ENCODE measurements at places on chromosomes 3 and 15.

GRCh38 chr3:11002371-11002807 is 9.8 kb downstream of the SLC6A1 start:
- no peak for DNase-seq

GRCh38 chr15:29312387-29312786 is 42.8 kb upstream of the NSMCE3 start:
- no peak for DNase-seq

GRCh38 chr3:44132061-44132460 is 109.6 kb upstream of the TOPAZ1 start:
- no peak for DNase-seq

DNA sequence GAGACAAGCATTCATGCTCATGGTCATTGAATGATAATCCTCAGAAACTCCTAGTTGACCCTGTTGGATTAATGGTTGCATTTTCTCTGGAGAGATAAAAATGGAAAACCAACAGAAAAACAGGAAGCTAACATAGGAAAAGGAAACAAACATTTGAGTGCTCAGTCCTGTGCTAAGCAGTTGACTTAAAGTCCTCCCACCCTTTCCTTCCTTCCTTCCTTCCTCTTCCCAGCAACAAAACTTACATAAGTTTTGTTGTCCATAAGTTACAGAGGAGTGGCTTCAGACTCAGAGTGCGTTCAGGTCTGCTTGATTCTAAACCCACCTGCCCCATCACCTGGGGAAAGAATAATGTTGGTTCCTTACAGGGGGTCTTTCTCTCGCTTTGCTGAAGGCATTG is 163.8 kb upstream of the RGMA start:
- no peak for DNase-seq

GRCh38 chr3:63349583-63350573 is 71.8 kb downstream of the SYNPR start:
- DNase-seq = peak; percentile 6

- DNase-seq = no peak
Observed at GRCh38 chr15:73624530-73624929, 8.7 kb downstream of the NPTN start.

DNA sequence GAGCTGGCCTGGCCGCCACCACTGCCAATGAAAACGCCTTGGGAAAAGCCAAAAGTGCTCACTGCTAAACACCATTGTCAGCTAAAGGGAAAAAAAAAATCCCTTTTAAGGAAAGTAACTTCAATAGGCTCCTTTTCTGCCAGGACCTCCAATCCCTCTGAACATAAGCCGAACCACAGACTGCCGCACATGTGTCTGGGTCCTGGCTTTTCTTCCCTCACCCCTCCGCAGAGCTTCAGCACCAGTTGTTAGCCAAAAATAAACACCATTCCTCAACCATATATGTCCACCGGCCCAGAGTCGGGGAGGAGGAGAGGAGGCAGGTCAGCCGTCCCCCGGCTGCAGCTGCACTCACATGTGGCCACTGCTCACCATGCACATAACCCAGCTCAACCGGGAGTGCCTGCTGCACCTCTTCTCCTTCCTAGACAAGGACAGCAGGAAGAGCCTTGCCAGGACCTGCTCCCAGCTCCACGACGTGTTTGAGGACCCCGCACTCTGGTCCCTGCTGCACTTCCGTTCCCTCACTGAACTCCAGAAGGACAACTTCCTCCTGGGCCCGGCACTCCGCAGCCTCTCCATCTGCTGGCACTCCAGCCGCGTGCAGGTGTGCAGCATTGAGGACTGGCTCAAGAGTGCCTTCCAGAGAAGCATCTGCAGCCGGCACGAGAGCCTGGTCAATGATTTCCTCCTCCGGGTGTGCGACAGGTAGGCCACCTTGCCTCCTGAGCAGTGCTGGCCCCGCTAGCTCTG is at the start of gene FBXL22:
Gene FBXL22, plus strand, starts transcription at position 350 of the 753 bp plus-strand sequence. Its CDS starts 6 bp downstream, at position 356.
- DNase-seq = no peak

- no peak for DNase-seq
Observed at GRCh38 chr3:153087595-153088566, 74.1 kb upstream of the RAP2B start.

- no peak for DNase-seq
Observed at GRCh38 chr15:80161468-80162016, 8.7 kb downstream of the FAH start.

GRCh38 chr15:68249058-68249713 is 19.7 kb upstream of the CLN6 start:
- DNase-seq = no peak

GRCh38 chr3:14324224-14324944 is 78.0 kb upstream of the SLC6A6 start:
- DNase-seq = no peak

GRCh38 chr3:42660898-42661297 is 7.4 kb downstream of the ZBTB47 start:
- no peak for DNase-seq

DNA sequence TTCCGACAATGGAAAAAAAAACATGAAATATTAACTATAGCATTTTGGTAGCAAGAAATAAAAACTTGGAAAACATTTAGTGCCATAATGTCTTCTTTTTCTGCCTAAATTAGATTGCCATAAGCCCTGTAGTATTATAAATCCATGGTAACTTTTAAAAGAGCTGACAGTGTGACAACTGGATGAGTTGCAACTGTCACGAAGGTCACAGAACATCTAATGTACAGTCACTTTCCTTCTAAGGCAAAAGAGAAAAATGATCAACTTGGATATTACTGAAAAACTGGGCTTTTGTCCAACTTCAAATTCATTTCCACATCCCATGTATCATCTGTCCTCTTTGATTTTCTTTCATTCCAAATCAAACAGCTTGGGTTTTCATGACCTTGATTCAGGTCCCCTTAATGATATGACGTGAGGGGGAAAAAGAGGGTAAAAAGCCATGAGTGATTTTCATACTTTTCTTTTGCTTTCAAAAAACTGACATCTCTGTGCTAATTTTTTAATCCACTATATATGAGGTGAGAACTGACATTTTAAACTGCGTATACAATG is 602 bp downstream of the CPB1 start:
- DNase-seq = no peak

DNA sequence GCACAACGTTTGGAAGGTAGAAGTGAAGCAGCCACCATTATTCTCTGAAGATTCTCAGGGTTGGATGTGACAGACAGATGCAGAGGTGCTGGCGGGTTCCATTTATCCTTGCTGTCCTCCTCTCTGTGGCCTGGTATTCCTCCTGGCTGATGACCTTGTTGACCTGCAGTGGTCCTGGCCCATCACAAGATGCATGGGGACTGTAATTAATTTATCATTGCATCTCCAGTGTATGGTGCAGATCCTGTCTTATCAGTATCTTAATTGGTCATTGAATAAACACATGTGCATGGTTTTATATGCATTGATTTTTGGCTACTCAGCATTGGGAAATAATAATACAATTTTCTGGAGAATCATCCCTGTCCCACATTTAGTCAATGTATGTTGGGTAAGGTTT is 259.4 kb upstream of the LRRFIP2 start:
- no peak for DNase-seq
